ENCODE measurements at places on chromosomes 3 and 15.

DNA sequence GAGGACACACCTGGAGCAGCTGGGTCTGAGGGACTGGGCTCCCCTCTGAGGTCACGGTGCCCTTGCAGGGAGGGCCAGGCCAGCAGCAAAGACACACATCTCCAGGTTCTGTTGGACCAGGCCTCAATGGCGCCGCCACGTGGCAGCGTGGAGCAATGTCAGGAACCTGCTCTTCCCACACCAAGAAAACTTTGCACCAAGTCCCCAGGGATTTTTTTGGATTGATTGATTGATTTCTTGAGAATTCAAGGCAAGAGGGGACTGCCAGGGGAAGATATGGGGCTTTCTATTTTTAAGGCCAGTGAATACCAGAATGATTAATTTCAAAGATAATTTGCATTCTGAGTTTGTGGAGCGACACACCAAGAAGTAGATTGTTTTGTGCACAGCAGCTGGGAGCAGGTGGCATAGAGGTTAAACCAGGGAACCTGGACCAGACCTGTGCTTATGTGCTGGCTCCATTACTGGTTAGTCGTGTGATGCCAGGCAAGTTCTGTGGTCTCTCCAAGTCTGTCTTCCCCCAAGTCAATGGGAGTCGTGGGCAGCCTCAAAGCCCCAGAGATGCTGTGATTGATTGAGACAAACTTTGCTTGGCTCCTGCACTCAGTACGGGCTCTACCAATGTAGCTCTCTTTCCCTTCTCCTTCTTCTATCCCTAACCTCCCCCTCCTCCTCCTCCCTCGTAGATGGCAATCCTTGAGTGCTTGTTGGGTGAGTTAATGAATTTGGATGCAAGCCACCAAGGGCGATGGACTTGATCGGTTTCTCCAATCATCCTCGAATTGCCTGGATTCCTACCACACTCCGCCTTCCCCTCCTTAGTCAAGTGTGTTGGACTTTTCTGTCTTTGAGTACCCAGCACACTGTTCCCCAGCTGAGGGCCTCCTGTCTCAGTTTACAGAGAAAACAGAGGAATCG lies 96.2 kb upstream of the TRPM1 start:
- peak; percentile 43 for DNase-seq

- peak; percentile 72 for DNase-seq
Measured at GRCh38 chr3:37993820-37994638, 3.4 kb downstream of the VILL start.

- DNase-seq: no peak
Measured at GRCh38 chr3:197600796-197601565, 45.2 kb upstream of the BDH1 start.

- DNase-seq: no peak
Measured at GRCh38 chr3:133388696-133389395, 11.0 kb upstream of the BFSP2 start.

DNA sequence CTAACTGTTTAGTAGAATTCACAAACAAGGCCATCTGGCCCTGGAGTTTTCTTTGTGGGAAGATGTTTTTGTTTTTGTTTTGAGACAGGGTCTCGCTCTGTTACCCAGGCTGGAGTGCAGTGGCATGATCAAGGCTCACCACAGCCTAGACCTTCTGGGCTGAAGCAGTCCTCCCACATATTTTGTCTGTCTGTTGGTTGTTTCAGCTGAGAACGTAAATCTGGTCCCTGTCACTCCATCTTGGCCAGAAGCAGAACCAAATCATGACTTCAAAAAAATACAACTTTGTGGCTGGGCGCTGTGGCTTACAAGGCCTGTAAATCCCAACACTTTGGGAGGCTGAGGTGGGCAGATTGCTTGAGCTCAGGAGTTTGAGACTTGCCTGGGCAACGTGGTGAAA lies 27.1 kb downstream of the MRAS start:
- DNase-seq: no peak

- no peak for DNase-seq
Measured at GRCh38 chr15:90576711-90577389, 47.1 kb downstream of the CRTC3 start.

DNA sequence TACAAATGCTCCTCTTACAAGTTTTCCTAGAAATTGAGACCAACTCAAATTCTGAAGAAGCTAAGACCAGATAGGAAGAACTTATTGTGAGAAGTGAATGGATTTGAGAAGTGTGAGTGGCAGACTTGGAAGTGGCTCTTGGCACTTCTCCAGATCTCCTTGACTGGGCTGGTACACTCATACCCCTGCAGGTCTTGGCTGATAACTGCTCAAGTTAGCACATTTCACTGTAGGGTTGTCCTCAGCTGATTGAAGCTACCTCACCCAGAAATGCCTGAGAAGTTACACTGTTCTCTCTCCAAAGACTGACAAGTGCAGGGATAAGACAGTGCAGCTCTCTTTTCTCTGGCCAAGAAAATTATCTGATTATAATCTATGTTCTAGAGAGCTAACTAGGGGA lies 16.5 kb upstream of the CLDN1 start:
- DNase-seq: no peak

- no peak for DNase-seq
Measured at GRCh38 chr3:119492128-119492527, 6.2 kb upstream of the TIMMDC1 start.

DNA sequence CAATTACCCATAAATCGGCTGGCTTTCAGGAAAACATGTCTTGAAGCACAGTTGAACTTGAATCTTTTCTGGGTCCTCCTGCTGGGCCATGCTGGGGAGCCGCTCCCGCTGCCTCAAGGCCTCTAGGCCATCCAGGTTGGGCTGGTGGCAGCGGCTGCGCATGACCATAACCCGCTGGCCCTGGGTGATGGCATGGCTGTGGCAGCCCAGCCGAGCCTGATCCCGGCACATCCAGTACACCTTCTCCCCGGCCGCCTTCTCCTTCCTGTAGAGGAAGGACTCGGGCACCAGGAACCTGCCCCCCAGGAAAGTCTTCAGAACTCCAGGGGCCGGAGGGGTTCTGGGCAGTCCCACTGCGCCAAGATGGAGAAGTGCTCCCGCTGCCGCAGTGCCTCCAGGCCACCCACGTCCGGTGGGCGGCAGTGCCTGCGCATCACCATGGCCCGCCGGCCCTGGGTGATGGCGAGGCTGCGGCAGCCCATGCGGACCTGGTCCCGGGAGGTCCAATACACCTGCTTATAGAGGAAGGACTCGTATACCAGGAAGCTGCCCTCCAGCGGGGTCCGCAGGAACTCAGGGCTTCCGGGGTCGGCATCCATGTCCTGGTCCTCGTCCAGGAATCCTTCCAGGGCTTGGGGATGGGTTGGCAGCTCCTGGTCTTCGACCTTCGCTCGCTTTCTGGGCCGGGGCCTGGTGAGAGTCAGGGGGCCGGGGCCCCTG lies 84.3 kb upstream of the FXR1 start:
- no peak for DNase-seq

- no peak for DNase-seq
Measured at GRCh38 chr3:135326851-135327250, 531.8 kb downstream of the EPHB1 start.

DNA sequence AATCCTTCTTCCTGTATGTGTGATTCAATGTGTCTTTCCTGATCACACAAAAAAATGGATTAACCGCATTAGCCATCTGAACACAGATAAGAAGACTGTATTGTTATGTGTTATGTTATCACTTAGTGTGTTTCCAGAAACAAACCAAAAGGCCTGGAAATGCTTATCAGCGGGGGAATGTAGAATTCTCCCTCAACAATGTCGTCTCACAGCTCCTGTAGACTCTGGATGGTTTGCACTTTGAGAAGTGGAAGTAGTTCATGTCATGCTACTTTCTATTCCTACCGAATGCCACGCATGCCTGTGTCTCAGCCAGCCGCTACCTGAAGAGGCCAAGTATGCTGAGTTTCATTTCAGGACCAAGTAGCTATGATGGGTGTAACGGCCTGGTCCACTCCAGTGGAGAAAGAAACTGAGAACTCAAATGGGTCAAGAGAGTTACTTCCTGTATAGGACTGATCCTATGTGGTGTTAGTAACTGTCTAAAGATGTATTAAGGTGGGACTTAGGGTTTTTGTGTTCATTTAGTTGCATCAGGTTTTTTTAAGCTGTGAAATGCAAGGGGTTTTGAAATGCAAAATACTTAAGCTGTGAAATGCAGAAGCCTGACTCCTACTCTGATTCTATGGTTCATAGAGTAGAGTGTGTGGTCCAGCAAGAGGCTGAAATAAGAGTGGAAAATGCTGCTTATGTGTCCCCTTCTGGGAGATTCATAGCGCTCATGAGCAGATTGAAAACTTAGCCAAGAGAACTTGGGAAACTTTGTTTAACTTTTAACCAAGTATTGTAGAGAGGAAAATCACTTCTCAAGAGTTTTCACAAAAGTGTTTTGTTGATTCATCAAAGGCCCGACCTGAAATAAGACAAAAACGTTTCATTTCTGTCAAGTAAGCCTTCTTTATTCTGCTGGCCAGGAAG lies 118.5 kb upstream of the LMOD3 start:
- DNase-seq: no peak

DNA sequence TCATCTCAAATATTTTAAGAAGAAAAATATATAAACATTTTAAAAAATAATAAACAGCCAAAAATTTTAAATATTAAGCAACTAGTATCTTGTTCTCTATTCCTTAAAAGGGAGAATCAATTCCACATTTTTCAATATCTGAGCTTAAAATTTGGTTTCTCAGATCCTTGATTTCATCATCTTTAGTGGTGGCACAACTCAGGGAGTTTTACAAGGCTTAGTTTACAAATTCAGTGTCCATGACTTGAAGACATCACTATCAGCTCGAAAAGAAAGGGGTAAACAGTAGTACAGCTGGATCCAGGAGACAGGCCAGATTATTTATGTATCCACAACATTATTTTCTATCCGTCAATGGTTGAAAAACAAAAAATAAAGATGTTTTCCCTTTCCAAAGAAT lies 11.6 kb downstream of the IGF2BP2 start:
- peak; percentile 39 for DNase-seq

GRCh38 chr3:46517784-46518181 lies 20.0 kb downstream of the RTP3 start:
- DNase-seq: no peak

GRCh38 chr15:40495516-40495915 lies 24.7 kb downstream of the CHST14 start:
- no peak for DNase-seq

DNA sequence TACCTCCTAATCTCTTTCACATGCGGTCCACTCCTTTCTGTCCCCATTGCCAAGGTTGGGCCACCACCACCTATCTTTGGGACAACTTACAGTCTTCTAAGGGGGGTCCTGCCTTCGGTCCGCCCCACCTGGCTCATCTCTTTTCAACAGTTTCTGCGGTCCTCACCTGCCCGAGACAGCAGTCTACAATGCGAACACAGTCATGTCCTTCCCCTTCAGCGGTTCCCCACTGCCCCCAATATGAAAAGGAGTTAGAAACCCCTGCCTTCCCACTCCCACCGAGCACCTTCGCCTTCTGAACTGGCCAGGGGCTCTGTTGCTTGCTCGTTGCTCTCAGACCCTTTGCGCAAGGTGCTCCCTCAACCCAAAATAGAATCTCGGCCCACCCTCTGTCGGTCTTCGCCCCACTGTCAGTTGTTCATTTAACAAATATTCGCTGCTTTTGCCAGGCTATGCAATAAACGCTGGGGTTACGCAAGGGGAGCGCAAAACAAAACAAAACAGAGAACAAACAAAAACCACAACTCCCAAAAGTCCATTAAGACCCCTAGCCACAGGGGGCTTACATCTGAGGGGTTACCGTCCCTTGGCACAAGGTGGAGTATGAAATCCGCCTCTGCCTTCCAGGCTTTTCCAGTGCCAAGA lies 611 bp upstream of the FANCI start:
- DNase-seq: no peak

GRCh38 chr3:167780214-167780883 lies 44.8 kb downstream of the SERPINI1 start:
- DNase-seq: no peak

GRCh38 chr15:35671197-35671596 lies 125.2 kb upstream of the DPH6 start:
- DNase-seq: no peak

- DNase-seq: no peak
Measured at GRCh38 chr15:66102563-66103292, 150.8 kb downstream of the MEGF11 start.

DNA sequence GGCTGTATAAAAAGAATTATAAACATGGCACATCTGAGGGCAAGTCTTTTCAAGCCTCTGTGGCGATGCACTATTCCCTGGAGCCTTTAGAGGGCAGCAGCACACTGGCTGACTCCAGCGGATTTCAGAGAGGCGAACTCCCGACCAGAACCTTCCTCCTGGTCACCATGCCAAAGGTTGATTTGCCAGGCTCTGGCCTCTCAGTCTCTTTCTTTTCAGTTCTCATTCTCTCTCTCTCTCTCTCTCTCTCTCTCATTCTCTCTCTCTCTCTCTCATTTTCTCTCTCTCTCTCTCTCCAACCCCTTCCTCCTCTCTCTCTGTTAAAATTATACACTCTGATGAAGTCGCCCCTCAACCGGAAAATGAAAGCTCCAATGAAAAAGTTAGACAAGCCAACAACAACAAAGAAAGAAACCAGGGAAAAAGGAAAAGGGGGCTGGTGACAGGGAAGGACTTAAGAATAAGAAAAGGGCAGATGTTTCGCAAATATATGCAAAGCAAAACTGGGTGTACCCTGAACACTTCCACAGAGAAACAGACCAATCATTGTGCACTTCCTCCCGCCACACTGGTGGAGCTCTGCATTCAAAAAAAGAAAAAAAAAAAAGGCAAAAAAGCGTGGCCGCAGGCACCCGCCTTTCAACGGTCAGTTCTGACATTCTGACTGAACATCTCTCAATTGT lies 90.2 kb downstream of the TIGIT start:
- DNase-seq: peak; percentile 29

GRCh38 chr15:92807971-92808571 lies 92.1 kb upstream of the CHD2 start:
- no peak for DNase-seq

DNA sequence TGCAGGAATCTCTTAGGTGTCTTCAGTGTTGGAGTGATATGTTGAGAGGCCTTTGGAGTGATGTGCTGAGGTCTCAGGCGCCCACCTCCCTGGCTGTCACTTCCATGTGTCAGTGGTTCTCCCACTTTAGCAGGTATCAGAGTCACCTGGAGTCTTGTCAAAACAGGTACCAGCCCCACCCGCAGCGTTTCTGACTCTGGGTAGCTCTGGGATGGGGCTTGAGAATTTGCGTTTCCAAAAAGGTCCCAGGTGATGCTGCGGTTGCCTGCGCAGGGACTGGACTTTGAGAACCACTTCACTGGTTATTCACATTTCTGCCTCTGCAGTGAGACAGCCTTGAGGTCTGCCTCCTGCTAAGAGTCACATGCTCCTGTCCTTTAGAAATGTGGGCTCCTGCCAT lies 15.5 kb downstream of the UMPS start:
- DNase-seq: no peak

DNA sequence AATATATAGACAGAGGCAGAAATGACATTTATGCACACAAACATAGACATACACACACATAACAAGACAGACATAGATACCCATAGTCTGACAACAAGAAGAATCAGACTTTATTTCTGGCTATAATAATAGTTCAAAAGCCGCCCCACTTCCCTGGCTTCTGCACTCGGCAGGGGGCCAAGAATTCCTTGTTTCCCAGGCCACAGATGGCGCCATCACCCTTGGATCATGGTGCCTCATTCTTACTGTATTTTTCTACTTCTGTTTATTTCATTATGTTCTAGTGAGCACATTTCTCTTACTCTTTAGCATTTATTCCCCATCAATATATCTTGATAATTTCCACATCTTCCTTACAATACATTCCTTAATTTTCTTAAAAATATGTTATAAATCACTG lies 387.5 kb downstream of the NLGN1 start:
- DNase-seq: no peak

GRCh38 chr3:22713936-22714335 lies 489.2 kb upstream of the UBE2E2 start:
- peak; percentile 82 for DNase-seq
